Stimulated activated CD8-positive, alpha-beta memory T cell treated with anti-CD3 and anti-CD28 coated beads, Interleukin-7, amount 100 ng/mL, for 48 hours (primary cell): ENCODE measurements at places on chromosomes 2 and 18.
A peak's percentile ranks its signal among the peaks of the same experiment; 100 is the strongest.

- DNase-seq = no peak
These were observed 85.5 kb upstream of the MAP4K4 start for GRCh38 chr2:101612019-101612418.

DNA sequence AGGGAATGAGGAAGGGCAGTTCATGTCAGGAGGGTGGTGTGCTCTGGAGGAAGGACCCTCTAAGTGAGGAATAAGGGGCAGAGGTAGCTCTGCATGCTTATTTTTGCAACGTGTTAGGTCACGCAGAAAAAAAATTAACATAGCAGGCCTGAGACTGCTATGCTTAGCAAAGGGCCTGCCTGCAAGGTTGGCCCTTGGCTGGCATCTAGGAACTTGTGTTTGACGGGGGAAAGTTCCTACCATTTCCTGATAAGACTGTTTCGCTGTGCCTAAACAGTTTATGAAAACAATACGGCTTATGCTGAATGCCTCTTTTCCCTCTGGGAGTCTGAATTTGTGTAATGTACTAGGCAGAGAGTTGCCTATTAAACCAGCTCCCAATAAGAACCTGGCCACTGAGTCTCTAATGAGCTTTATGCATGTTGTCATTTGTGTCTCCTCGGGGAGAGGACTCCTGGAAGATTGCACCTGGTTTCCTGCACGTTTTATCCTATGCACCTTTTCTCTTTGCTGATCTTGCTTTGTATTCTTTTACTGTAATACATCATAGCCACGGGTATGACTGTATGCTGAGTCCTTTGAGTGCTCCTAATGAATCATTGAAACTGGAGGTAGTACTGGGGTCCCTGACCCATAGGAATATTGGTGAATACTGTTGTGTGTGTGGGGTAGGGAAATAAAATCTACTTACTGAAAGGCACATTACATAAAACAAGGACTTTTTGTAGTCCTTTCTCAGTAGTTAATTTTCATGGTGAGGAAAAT lies 169.0 kb downstream of the PRPF40A start:
- no peak for DNase-seq

DNA sequence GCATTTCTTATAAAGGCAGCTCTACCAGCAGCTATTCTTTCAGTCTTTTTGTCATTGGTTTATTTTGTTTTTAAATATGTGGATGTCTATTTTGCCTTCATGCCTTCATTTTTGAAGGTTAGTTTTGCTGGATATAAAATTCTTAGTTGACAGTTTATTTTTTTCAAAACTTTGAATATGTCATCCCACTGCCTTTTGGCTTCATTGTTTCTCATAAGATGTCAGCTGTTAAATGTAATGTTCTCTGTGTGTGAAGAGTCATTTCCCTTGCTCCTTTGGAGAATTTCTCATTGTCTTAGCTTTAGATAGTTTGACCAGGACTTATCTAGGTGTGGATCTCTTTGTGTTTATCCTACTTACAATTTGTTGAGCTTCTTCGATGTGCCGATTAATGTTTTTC lies 213.5 kb downstream of the KIAA1328 start:
- no peak for DNase-seq

DNA sequence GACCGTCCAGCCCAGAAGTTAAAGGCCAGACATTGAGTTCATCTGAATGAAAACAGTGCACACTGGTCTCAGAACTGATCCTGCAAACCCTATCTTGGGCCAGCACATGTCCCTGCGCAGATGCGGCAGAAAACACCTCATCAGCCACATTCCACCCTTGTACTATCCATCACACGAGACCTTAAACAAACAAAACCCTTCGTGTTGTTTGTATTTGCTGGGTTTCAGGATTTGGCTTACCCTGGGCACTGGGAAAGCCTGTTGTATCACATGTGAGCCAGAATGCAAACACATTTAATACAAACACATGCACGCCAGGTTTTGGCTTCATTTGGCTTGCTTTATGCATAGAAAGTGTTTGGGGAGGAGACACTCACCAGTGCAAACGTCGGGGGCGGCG lies 12.5 kb downstream of the WIPF1 start:
- no peak for DNase-seq

DNA sequence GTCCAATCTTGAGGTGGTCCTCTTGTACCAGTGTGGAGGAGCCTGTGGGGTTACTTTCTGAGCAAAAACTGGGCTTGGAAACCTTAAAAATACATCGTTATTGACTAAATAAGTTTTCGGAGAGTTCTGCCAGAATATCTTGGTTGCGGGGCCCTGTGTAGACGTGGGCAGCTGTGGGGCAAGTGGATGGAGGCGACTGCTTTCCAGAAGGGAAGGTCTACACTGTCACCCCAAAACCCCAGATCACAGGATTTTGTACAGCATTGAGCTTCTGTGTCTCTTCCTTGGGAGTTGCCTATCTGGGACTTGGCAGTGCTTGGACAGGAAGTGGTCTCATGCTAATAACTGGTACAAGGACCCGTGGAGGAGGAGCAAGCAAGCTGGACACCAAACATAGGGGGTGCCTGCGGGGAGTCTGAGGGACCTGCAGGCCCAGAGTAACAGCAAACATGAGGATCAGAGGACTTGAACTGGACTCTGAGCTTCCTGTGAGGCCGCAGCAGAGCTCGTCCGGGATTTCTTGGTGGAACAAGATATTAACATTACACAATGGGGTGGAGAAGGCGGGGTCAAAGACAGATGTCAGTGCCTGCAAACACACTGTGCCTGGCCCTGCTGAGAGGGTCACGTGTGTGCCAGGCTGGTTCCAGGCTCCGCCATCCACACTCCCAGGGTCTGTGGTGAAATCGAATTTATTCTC lies 48.0 kb upstream of the CTLA4 start:
- no peak for DNase-seq

GRCh38 chr2:74228772-74229171 lies 30.4 kb downstream of the MTHFD2 start:
- no peak for DNase-seq

DNA sequence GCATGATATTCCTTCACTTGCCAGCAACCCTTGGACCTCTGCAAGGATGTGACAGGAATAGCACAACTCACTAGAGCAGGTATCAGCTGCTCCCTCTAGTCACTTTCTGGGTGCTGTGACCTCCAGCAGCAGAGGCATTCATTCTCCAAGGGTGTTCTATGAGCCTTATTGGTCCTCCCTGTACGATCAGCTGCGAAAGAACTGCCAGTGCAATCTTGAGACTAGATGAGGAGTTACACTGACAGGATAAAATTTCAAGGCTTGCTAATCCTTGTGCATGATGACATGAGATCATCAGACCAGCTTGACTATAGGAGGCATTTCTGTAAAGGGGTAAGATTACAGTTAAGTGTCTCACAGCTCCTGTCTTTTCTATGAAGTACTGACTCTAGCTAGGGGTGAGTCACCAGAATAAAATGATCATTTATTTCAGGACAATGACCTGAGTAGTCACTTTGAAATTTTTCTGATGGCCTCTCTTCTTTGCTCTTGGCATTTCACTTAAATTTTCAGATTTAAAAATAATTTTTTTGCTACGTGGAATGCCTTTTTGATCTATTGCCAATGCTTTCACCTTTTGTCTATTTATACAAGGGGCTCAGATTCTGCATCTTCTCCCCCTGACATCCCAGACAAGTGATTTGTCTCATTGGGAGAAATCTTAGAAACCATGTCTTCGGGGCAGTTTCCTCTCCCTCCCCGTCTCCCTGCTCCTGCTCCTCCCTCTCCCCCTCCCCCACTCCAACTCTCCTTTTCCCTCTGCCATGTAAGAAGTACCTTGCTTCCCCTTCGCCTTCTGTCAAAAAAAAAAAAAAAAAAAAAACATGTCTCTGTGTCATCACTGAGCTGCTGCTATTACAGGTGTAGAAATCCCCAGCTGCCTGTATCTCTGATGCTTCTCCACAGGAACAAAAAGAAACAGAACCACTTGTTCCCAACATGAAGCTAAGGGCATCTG lies 49.2 kb upstream of the FRZB start:
- DNase-seq = no peak

GRCh38 chr18:10417664-10418063 lies 36.8 kb upstream of the APCDD1 start:
- no peak for DNase-seq

GRCh38 chr18:51726614-51727013 lies 529.1 kb upstream of the MEX3C start:
- no peak for DNase-seq

- no peak for DNase-seq
These were observed 34.4 kb downstream of the ACYP2 start for GRCh38 chr2:54149638-54150441.

GRCh38 chr2:24435391-24436316 lies 55.4 kb upstream of the NCOA1 start:
- DNase-seq = no peak

DNA sequence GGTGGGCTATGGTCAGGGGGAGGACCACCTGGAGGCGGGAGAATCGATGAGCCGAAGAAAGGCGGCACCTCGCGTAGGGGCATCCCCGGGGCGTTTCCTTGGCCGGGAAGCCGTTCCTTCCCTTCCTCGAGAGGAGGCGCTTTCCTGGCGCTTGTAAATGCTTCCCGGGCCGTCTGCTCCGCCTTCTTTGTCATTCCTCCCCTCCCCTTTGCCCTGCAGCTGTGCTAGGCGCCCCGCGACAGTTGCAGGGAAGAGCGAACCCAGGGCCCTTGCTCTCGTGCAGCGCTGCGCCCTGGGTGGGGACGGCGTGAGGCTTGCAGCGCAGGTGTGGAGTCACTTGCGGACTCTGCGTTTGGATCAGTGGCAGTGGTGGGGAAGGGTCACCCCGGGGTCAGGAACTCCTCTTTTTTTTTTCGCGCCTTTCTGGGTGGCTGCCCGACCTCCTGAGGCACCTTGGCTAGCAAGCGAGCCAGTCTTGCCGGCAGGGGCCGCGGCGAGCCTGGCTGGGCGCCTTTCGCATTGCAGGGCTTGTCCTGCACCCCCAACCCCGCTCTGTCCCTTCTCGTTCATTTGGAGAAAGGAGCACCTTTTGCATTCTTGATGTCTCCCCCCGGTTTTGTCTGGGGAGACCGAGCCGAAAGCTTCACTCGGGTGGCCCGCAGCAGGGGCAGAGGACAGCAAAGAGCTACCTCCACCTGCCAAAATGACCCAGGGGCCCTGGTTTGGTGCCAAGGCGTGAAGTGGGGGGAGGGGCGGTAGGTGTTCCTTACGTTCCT lies 858 bp downstream of the KCNS3 start:
- no peak for DNase-seq

- DNase-seq = no peak
These were observed 86.2 kb downstream of the LYPD1 start for GRCh38 chr2:132583666-132584360.

- DNase-seq = no peak
These were observed 650.8 kb upstream of the FANCL start for GRCh38 chr2:58891828-58892377.

GRCh38 chr18:37662546-37663339 lies 97.1 kb upstream of the CELF4 start:
- no peak for DNase-seq

DNA sequence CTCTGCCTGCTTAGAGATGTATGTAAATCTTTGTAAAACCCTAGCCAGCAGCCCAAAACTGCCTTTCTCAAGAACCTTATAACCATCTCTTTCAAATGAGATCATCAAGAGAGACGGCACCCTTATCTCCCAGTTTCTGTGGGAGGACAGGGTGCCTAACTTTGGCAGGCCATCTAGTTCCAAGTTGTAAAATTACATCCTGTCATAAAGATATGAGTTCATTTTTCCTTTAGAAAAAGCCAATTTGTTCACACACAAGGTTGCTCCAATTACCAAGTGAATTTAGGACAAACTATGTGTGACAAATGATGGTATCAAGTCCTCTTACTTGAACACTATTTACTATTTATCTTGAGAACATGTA lies 65.3 kb downstream of the MEMO1 start:
- no peak for DNase-seq

- DNase-seq = no peak
These were observed 103.3 kb upstream of the NCK2 start for GRCh38 chr2:105641389-105641811.

- DNase-seq = no peak
These were observed 45.7 kb downstream of the STK39 start for GRCh38 chr2:168201584-168202116.

GRCh38 chr18:73615506-73615905 lies 532.1 kb downstream of the FBXO15 start:
- DNase-seq = no peak

GRCh38 chr2:189086710-189087109 lies 92.9 kb downstream of the COL5A2 start:
- DNase-seq = no peak

DNA sequence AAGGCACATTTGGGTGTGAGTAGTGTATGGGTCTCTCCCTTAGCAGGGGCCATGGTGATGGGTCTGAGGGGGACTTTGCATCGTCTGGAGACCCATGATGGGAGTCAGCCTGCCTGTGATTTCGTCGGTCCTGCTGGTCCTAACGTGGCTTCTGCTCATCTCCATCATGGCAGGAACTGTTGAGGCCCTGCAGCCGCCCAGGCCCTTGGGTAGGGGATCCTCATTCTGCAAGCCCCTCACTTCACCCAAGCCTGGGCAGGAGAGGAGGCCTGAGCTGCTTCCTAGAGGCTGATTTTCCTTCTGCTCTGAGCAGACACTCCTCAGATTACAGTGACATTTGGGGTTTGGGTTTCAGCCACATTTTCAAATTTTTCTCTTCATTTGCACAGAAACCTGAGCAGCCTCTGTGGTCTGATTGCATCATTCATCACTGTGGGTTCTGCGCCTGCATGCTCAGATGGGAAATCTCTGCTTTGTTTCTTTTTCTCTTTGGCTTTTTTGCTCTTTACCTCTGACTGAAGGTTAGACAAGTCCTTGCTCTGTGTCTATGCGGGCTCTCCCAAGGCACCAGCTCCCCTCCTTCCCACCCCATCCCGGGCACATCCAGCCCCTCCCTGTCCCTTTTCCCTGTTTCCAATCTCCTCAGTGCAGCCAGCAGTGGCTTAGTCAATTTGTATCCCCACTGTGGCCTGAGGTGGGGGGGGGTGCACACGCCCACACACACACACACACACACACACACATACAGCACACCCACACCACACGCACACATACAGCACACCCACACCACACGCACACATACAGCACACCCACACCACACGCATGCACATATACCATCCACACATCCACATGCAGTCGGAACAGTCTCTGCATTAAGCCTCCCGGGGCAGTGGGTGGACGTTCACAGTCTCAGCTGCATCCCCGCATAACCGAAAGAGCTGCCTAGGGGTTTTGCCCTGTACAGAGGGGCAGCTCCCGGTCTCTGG lies 305.4 kb upstream of the HS6ST1 start:
- DNase-seq = peak; percentile 34

- no peak for DNase-seq
These were observed 80.5 kb upstream of the SPATS2L start for GRCh38 chr2:200225951-200226350.

DNA sequence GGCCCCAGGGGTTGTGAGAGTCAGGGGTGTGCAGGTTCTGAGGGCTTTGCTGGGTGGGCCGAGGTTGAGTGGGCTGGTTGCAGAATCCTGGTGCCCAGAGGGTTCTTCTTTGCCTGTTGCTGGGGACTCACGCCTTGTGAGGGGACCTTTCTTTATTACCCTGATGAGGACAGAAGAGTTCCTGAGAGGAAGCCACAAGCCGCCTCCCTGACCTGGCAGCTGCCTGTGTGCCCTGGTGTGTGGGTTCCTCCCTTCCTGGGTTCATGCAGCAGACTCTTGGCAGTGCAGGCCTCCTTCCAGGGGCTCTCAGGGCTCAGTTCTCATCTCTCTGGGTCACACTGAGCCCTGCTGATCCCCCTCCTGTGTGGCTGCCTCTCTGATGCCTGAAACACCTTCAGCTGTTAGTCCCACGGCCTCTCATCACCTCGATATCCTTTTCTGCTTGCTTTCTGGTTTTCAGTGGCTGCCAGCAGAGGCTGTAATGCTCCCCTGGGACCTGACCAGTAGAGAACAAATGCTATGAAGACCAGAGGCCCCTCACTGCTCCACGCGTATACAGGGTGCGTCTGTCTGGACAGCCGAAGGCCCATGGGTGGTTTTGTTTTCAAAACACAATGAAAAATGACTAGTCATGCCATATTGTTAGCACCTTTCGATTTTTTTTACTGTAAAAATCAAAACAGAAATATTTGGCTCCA lies 191.3 kb downstream of the AGAP1 start:
- no peak for DNase-seq
